ENCODE measurements at places on chromosomes 6 and 20. TPM values are rescaled to one million over a fixed set of nuclear protein-coding genes. Genes with fewer than 3 reads are reported as not detected.

SALL4 gene
- total RNA-seq: 0.37 TPM

CDK5RAP1 gene
- total RNA-seq: 42.0 TPM

DNA sequence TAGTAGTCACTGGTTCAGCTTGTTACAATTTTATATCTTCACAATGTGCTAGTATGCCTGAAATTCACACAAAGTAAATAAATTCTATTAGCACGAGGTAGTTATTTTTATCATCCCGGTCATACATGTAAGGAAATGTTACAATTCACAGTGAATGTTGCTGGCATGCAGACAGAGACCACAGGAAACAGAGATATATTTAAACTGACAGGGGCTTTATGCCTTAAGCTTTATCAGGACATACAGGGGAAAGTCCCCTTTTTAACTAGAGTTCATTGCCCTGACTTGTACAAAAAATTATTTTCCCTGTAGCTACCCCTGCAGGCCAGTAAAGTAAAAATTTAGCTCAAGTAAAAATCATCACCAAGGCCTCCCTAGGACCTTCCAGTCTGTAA lies 712.0 kb upstream of the NRSN1 start:
- DNase-seq: no peak

GRCh38 chr6:5339786-5340185 lies 78.5 kb downstream of the FARS2 start:
- DNase-seq: no peak

- no peak for DNase-seq
Measured at GRCh38 chr20:17694767-17695166, 5.0 kb upstream of the BANF2 start.

GRCh38 chr6:15399641-15400470 lies 154.0 kb downstream of the JARID2 start:
- no peak for DNase-seq

DNA sequence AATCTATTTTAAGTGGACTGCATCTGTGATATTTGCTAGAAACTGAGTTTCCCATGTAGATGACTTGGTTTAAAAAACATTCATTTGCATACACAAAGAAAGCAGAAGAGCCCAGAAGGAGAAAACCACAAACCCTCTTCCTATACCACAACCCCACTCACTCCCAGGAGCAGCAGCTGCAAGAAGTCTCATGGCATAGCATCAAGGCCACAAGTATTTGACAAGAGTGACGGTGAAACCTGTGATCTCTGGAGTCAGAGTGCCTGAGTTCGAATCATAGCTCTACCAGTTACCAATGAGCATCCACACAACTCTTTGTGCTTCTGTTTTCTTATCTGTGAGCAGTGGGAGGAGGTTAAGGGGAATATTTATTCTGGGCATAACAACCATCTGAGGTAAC lies 44.7 kb upstream of the SIRPG start:
- DNase-seq: no peak

GRCh38 chr6:11208854-11209253 lies 23.6 kb downstream of the NEDD9 start:
- DNase-seq: no peak

- no peak for DNase-seq
Measured at GRCh38 chr20:25676164-25676809, 20.4 kb downstream of the ZNF337 start.

DNA sequence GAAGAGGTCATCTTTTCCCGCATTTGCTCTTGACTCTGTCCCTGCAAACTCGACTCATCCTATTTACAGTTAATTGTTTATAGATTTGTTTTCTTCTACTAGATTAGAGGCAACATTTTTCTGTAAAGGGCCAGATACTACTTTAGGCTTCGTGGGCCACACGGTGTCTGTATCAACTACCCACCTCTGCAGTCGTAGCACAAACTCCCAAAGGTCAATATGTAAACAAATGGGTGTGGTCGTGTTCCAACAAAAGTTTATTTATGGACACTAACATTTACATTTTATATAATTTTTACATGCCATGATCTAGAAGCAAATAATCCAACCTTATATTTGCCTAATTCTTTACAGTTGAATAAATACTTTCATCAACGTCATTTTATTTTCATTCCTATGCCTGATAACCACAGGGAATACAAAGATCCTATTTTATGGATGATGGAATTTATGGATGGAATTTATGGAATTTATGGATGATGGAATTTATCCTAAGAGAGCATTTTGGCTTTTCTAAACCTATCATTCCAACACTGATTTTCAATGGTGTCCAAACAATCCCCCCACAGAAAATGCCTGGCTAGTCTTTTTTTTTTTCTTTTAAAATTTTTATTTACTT lies 232.8 kb downstream of the MYLK4 start:
- no peak for DNase-seq

DNA sequence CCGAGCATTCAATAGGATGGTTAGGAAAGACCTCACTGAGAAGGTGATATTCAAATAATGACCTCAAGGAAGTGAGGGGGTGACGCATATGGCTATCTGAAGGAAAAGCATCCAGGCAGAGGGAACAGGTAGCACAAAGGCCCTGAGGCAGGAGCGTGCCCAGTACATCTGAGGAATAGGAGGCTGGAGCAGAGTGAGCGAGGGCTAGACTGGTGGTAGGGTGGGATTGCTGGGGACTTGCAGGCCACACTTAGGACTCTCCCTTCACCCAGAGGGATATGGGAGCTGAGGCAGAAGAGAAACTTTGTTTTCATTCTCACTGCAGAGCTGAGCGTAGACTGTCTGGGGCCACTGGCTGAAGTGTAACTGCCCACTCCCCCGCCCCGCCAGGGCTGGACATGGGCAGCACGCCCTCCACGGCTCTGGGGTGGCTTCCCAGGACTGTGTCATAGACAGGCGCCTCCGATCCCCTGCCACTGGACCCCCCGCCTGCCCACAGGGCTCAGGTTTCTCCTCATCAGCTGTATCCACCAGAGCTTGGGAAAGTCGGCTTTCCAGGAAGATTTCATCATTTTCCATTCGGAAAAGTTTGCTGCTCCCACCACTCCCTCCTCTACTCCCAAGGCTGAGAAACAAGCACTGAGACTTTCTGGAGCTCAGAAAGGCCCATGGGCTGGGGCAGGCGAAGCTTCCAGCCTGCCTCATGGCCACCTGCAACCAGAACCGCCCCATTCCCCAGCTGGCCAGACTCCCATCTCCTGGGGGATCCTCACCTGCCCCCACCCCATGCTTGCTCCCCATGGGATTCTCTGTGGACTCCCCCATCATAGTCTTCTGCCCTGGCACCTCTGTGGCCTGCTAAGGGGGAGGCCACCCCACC lies 142.6 kb downstream of the MRPL14 start:
- no peak for DNase-seq

AIF1 gene
- total RNA-seq: 63.4 TPM

BMP5 gene
- not detected for total RNA-seq

TRMT11 gene
- total RNA-seq: 26.4 TPM

GRCh38 chr6:101069191-101069795 lies 188.2 kb upstream of the ASCC3 start:
- no peak for DNase-seq

C6orf15 gene
- not detected for total RNA-seq

- no peak for DNase-seq
Measured at GRCh38 chr6:139423037-139423703, 48.7 kb upstream of the CITED2 start.

EDN1 gene
- not detected for total RNA-seq

GTPBP2 gene
- 117 TPM for total RNA-seq

DNA sequence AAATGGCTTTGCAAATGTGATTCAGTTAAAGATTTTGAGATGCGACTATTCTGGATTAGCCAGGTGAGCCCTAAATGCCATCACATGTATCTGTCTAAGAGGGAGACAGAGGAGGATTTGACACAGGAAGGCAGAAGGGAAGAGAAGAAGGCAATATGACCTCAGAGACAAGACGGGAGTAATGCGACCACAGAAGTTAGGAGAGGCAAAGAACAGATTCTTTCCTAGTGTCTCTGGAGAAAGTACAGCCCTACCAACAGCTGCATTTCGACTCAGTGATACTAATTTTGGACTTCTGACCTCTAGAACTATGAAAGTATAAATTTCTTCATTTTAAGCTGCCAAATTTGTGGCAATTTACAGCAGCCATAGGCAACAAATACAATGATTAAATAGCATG lies 24.2 kb upstream of the TPD52L1 start:
- no peak for DNase-seq

WFDC5 gene
- total RNA-seq: not detected

DNA sequence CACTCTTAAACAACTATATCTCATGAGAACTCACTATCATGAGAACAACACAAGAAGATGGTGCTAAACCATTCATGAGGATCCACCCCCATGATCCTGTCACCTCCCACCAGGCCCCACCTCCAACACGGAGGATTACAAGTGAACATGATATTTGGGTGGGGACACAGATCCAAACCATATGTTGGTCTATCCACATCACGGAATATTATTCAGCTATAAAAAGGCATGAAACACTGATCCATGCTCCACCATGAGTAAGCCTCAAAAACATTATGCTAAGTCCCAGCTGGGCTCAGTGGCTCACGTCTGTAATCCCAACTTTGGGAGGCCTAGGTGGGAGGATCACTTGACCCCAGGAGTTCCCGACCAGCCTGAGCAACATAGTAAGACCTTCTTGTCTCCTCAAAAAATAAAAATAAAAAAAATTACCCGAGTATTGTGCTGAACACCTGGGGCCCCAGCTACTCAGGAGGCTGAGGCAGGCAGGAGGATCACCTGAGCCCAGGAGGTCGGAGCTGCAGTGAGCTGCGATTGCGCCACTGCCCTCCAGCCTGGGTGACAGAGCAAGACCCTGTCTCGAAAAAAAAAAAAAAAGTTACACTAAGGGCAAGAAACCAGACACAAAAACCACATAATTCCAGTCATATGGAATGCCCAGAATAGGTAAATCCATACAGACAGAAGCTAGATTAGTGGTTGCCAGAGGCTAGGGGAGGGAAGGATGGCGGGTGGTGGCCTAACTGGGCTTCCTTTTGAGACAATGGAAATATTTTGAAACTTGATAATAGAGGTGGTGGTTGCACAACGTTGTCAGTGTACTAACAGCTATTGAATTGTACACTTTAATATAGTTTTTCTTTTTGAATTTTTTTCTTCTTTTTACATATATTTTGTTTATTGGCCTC lies 43.1 kb downstream of the ZNF217 start:
- DNase-seq: no peak

GRCh38 chr6:131492932-131493573 lies 80.0 kb upstream of the ARG1 start:
- DNase-seq: no peak

- peak; percentile 84 for DNase-seq
Measured at GRCh38 chr6:26327450-26328264, 37.3 kb upstream of the BTN3A2 start.

PCSK2 gene
- not detected for total RNA-seq

- peak; percentile 32 for DNase-seq
Measured at GRCh38 chr6:39080246-39080875, 31.8 kb downstream of the GLP1R start.

- no peak for DNase-seq
Measured at GRCh38 chr20:62378215-62378614, 8.7 kb upstream of the RPS21 start.

DNA sequence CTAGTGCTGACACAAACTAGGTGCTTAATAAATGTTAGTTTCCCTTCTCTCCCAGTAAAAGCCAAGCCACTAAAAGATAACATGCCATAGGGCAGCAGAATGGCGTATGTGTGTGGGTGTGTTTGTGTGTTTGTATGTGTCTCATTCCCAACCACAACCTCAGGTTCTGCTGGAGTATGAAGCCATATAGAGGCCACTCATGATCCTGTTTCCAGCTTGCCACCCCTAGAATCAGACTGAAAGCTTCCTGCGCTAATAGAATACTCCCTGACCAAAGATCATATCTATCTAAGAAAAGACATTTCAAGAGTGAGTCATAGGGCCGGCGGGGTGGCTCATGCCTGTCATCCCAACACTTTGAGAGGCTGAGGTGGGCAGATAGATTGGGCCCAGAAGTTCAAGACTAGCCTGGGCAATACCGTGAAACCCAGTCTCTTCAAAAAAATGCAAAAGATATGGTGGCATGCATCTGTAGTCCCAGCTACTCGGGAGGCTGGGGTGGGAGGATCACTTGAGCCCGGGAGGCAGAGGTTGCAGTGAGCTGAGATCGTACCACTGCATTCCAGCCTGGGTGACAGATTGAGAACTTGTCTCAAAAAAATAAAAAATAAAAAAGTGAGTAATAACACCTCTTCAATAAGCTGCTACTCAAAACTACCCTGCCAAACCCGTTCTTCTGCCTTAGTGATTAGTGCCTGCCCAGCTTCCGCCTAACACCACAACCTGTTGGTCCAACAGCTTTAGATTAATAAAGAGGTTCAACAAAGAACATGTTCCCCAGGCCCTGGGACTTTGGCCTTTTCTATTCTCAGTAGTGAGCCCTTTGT lies 11.8 kb upstream of the SNRPC start:
- no peak for DNase-seq

- no peak for DNase-seq
Measured at GRCh38 chr20:57003012-57003411, 263.4 kb downstream of the BMP7 start.

GRCh38 chr6:167392631-167393316 lies 67.9 kb downstream of the TTLL2 start:
- no peak for DNase-seq

FAM83C gene
- not detected for total RNA-seq

PRRT1 gene
- total RNA-seq: 0.23 TPM

SIGLEC1 gene
- not detected for total RNA-seq

COL19A1 gene
- total RNA-seq: not detected

LRRC73 gene
- total RNA-seq: not detected

AGPAT1 gene
- 37.5 TPM for total RNA-seq

DNA sequence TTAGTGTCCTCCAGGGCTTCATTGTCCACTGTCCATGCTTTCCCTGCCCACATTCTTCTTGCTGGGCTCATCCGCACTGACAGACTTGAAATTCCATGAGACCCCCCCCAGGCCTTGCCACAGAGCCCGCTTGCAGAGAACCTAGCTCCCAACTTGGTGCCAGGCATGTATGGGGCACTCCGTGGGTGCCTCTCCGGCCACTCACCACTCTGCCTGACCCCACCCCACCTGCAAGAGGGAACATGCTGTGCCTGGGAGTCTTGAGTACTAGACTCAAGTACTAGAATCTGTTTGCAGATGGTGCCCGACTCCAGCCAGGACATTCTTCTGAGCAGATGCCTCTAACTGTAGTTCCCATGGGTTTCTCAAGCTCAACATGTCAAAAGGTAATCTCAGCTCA lies 47.9 kb downstream of the TRERF1 start:
- DNase-seq: no peak

DNA sequence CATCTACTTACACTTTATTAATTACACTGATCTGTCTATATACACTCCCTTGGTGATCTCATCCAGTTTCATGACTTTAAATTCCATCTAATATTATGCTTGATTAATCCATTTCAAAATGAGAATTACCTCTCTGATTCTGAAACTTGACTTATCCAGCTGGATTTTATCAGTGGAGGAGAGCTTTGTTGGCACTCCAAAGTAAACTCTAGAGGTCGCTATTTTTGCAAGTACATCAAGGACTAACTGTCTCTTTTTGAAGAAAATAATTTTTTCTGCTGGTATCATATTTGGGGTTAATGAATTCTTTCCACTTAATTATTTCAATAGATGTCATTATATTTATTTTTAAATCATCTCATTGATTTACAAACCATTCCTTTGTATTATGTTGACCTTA lies 630.3 kb upstream of the MAN1A1 start:
- no peak for DNase-seq

CFB gene
- total RNA-seq: 0.12 TPM

Data from activated CD8-positive, alpha-beta memory T cell treated with anti-CD3 and anti-CD28 coated beads, Interleukin-2, amount 10 ng/mL, durations not matched to agents 7 days and 5 days (primary cell).